ENCODE measurements at places on chromosomes 16 and 17.

GRCh38 chr16:2953706-2954627, 10.1 kb upstream of the KREMEN2 start:
- no peak for DNase-seq

DNA sequence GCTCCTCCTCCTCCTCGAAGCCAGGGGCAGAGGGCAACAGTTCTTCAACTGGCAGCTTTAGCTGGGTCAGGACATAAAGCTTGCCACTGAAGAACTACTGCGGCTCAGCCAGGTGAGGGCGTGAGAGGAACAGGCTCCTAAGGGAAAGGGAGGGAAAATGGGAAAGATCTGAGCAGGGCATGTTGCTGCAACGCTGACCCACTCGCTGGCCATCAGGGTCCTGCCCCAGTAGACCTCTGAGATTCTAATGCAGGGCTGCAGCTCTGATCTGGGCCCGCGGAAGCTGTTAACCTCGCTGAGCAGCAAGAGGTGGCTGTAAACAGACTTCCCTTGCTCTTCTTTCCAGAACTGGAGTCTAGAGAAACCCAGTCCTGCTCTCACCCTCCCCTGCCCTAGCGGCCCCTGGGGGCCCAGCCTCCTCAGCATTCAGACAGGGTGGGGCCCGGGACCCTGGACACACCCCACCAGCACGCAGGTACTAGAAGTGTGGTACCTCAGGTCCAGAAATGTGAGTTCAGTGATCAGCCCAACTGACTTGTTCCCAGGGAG, 3.8 kb upstream of the TLCD2 start:
- no peak for DNase-seq

DNA sequence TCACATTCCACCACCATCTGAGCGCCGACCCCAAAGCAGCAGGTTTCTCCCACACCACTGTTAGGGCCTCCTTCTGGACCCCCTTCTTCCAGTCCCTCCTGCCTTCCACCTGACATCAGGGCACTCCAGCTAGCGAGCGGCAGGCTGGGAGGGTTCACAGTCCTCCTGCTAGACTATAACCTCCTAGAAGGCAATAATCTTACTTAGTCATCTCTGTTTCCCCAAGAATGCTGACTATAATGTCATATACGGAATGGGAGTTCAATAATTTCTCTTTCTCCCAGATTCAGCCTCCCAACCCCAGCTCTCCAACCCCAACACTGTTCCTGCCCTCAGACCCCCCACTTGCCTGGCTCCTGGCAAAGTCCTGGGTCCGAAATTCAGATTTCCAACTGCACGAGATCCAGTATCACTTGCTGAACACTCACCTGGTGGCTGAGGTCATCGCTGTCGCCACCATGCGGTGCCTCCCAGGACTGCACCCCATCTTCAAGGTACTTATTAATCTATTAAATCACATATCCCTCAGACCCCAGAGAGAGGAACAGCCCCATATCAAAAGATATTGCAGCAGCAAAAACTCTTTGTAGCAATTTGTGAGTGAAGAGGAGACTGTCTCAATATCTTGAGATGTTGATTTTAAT, 5.6 kb downstream of the ALOX12 start:
- DNase-seq = no peak

DNA sequence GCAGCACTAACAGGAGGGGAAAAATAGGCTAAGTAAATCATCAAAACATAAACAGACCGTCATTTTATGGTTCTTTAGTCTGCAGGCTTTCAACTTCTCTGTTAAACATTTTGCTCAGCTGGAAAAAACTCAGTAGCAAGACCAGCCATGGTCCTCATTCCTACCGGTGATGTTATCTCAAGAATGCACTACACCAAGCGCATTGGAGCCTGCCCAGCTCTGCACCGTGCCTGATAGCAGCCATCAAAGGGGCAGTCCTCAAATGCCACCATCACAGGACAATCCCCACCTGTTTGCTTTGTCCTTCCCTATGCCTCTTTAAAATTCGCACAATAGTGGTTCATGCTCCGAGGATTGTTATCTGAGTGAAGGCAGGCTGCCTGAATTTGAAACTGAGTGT, 181.5 kb upstream of the MON1B start:
- no peak for DNase-seq

GRCh38 chr17:7330638-7331015, 1.5 kb upstream of the NEURL4 start:
- no peak for DNase-seq

GRCh38 chr16:23152386-23153178, 3.3 kb upstream of the USP31 start:
- DNase-seq = no peak

- DNase-seq = no peak
Observed at GRCh38 chr17:12485361-12485906, 180.3 kb upstream of the MYOCD start.

- DNase-seq = no peak
Observed at GRCh38 chr16:79001156-79001967, 599.2 kb downstream of the MAF start.
